Thoracic aorta (tissue), 2 donors: ENCODE measurements at places on chromosomes 13 and 19.

DNA sequence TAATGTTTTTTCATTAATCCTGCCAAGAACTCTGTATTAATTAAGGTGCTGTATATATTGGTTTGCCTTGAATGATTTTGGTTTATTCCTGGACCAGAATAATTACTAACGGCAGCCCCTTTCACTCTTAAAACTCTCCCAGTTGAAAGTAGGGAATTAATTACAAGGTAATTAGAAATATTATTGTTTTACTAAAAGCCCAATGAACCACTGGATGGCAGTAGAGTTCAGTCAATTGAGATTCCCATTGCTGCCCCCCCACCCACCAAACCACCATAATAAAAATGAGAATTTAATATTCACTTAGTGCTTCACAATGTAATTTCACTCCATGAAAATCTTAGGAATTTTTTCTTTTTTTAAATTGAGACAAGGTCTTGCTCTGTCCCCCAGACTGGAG is 13.7 kb downstream of the WBP4 start:
- H3K4me1 ChIP-seq = no peaks in the 10 kb centered on the region
- peaks cover 48% of the 10 kb centered on the region for H3K36me3 ChIP-seq
- no peak for DNase-seq
- H3K27me3 ChIP-seq = no peaks in the 10 kb centered on the region
- no peak overlapping the region for H3K27ac ChIP-seq

DNA sequence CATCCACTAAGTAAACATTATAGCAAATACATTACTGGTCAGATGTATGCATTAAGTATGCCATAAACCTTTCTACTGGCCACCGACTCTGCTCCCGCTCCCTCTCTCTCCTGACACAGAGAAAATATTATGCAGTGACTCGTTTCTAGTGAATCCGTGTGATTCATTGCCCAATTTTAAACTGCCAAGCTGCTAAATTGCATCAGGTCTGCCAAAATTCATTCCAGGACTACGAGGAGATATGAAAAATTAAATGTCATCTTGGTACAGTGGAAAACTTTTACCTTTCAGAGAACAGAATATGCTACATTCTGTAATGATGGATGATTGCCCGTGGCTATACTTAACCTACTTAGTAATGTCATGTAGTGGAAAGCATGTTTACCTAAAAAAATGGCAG is 368.8 kb upstream of the TSHZ3 start:
- H3K27ac ChIP-seq = no peak overlapping the region
- DNase-seq = no peak
- no peaks in the 10 kb centered on the region for H3K36me3 ChIP-seq
- H3K4me1 ChIP-seq = no peaks in the 10 kb centered on the region
- no peak overlapping the region for H3K4me3 ChIP-seq

DNA sequence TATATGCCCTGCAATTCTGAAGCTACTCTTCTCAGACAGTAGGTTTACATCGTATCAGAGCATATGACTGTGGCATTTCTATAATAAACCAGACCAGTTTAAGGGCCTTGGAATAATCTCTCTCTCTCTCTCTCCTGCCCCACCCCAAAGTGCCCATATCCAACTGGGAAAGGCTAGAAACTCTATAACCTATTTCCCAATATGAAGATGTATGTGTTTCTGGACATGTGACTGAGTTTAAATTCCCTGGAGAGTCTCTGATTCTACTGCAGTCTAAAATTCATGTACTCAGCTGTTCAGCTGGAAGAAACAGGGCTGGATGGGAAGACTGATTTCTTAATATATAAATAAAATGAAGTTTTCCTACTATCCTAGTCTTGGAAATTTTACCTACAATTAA is 91.9 kb upstream of the MBNL2 start:
- no peak for DNase-seq
- no peak overlapping the region for H3K4me3 ChIP-seq
- no peak overlapping the region for H3K27ac ChIP-seq
- no peaks in the 10 kb centered on the region for H3K4me1 ChIP-seq

GRCh38 chr19:17329366-17330261 is 5.0 kb downstream of the ANO8 start:
- no peak for DNase-seq
- no peak overlapping the region for H3K27ac ChIP-seq
- H3K36me3 ChIP-seq = peaks cover 4% of the 10 kb centered on the region
- H3K4me1 ChIP-seq = peaks cover 13% of the 10 kb centered on the region

DNA sequence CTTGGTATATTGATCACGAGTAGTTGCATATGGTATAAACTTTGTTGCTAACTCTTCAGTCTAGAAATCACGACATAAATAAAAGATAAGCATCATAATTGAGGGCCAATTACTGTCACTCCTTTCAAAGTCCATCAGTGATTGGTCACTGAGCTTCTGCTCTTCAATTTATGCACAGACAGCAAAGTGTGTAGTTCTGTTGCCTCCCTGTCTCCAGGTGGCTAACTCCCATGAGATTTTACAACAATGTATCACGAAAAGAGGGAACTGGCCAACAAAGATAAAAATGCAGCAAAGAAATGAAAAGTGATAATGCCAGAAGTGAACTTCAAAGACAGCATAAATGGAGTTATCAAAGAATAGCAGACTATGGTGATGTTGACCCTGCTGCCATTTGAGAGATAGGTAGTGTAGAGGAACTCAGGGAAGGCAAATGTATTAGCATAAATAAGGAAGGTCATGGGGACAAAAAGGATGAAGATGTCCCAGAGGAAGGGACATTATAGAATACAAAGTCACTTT is 12.7 kb upstream of the TNFSF14 start:
- H3K4me3 ChIP-seq = no peak overlapping the region
- no peaks in the 10 kb centered on the region for H3K4me1 ChIP-seq
- H3K27ac ChIP-seq = no peak overlapping the region
- H3K36me3 ChIP-seq = no peaks in the 10 kb centered on the region

DNA sequence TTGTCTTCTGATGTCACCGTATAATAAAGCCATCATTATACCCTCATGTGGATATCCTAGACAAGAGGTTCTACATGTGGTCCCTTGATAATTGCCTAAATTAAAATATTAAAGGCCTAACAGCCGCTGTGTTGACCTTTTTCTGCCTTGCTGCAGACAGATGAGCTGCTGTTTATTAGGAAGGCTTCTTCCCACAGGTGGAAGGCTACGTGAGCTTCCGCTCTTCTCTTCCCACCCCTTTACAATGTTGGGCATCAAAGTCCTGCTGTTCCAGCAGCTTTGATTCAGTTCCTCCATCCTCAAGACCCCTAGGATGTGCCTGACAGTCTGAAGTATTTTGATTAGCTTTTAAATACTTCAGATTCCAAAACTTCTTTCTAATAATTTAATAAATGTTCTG is 217.1 kb downstream of the PCCA start:
- H3K36me3 ChIP-seq = no peaks in the 10 kb centered on the region
- no peak for DNase-seq
- H3K27me3 ChIP-seq = no peaks in the 10 kb centered on the region
- no peak overlapping the region for H3K27ac ChIP-seq
- no peak overlapping the region for H3K4me3 ChIP-seq
